ENCODE measurements at places on chromosomes 12 and 14.

GRCh38 chr12:51976376-51977160, 25.1 kb downstream of the ACVR1B start:
- DNase-seq: no peak

GRCh38 chr12:15638231-15638630, 151.0 kb downstream of the EPS8 start:
- DNase-seq: no peak

- no peak for DNase-seq
Measured at GRCh38 chr14:68938271-68939150, 40.6 kb downstream of the ACTN1 start.

- no peak for DNase-seq
Measured at GRCh38 chr12:132458846-132459641, 30.9 kb upstream of the FBRSL1 start.

All from iPS DF 19.7 (cell line).